Adipocyte (in vitro differentiated cells): ENCODE measurements at places on chromosomes 11 and 22.

GRCh38 chr11:71245601-71246391 is 6.6 kb downstream of the SHANK2 start:
- no peak for DNase-seq

DNA sequence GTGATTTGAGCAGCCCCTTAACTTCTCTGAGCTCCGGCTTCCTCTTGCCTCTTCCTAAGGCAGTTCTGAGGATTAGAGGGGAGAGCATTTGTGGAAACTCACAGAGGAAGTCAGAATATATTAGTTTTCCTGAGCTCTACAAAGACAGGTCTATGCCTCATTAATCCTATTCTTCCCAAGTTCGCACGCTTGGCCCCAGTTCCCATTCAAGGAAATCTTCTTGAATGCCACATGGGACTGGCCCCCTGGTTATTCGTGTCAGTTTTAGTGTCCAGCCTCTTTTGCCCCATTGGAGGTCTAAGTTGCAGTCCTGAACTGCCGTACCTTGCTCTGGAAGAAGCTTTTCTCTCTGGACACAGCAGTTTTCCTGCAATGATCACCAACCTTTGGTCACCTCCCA is 37.6 kb upstream of the ALX4 start:
- no peak for DNase-seq

DNA sequence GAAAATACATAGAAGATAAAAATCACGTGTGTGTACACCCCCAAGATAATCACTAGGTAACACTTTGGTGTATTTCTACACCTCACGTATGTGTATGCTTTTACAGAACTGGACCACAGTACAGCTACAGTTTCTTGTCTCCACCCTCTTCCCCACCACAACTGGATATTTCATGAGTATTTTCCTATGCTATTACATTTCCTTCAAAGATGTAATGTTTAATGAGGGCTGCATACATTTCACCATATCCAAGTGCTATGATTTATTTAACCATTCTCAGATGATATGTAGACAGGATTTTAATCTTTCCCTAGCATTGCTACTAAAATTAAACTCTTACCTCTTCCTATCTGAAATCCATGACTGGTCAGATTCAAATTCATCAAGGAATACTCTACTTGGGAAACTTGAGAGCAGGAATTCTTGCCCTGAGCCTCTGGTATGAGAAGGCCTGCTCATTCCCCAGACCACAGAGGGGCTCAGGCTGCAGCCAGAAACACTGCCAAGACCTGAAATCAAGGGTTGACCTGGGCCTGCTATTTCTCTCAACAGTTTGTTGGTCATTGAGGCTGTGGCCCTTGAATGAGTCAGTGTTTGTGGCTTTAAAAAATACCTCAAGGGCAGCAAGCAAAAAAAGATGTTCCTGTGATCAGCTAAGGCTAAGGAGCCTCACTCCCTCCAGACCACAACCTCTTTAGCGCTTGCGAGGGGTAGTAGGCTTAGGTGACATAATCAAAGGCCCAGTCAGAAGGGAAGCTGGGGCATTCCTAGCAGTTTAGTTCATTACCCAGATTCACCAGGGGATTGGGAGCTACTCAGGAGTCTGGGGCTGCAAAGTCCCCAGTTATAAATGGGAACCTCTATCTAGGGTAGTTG is 55.5 kb downstream of the ABTB2 start:
- DNase-seq: peak; percentile 86

DNA sequence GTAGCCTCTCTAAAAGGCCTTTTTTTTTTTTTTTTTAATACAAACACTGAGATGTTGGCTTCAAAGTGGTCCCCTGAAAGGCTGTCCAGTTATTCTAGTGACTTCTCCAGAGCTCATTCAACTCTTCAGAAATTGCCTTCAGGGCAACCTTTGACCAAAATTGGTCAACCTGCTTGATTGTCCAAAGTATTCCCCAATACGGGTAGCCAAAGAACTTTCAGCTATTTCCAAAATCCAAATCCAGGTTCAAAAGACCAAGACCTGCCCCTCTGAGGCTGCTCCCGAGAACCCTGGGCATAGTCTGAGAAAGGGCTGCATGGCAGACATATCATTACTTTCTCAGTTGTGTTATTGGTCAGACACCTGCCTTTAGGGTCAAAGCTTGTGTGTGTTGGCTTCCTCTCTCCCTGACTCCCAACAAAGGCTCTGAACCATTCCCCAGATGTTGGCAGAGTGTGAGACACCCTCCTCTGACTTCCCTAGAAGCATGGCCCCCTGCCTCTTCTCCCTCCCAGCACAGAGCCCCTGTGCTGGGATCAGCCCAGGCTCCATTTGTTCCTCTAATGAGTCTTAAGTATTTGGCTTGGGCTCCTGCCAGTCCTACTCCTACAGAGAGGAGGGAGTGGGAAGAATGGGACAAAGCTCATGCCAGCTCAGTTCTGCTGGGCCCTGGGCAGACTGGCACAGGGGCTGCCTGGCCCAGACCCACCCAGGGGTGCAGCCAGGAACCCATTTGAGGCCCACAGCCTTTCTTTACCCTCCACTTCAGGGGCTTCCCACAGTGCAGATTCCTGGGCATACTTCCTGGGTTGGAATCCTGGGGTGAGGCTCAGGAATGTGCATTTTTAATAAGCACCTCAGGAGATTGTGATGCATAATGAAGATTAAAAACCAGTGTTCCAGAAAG is 30.3 kb downstream of the TNKS1BP1 start:
- DNase-seq: peak; percentile 79

DNA sequence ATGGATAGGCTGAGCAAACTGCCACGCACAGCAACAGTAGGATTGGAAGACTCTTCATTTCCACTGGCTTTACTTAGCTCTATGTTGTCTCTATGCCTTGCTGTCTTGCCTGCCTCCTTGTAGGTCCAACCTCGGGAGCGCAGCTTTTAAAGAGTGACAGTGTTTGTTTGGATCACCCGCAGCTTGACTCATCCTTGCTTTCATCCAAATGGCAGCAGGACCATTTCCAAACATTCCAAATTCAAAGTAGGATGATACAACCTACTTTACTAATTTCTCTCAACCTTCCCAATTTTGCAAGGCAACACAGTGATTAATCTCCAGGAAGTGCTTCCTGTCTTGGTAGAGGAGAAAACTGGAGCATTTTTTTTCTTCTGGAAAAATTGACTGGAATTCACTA is at the start of gene MMP3:
Gene MMP3 (minus strand): TSS at position 121 of the 400 bp plus-strand sequence. CDS start 63 bp downstream, at position 58.
- DNase-seq: no peak

GRCh38 chr11:61477727-61478148 is 30.8 kb upstream of the LRRC10B start:
- peak; percentile 66 for DNase-seq

DNA sequence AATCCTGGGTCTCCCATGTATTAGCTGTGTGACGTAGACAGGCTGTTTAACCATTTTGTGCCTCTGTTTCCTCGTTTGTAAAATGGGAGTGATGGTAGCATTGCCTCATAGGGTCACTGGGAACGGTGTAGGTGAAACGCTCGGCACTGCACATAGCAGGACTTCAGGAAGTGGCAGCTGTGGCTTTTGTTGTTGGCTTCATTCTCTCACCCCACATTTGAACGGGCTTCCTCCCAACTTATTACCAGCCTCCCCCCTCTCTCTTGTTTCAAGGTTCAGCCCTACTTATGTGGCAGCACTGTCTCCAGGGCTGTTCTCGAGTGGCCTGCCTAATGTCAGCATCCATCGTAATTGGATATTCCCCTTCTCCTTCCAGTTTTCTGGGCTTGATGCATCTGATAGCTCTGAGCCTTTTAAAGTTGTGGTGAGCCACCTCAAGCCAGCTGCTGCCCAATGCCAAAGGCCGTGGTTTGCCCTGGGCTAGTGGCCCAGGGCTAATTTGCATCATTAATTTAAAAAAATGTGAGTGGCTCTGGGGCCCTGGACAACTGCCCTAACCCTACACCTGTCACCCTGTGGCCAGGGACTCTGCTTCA is 217.8 kb upstream of the TBCEL start:
- DNase-seq: no peak

- DNase-seq: no peak
Observed at GRCh38 chr22:22371031-22371541, 126.5 kb downstream of the VPREB1 start.

DNA sequence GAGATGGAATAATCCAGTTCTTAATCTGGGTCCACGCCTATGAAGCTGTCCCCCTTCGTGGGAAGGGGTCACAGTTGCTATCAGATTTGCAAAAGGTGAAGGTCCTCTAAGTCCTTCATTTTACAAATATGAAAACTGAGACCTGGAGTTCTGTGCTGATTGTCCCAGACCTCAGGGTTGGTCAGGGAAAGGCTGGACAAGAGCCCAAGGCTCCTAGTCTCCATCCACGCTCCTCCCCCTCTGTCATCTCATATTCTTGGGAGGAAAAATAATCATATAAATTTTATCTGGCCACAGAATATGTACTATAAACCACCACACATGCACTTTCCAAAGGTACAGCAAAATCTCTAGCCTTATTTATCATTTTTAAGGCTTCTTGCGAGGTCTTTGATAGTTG is 5.5 kb downstream of the PACSIN2 start:
- no peak for DNase-seq

- no peak for DNase-seq
Observed at GRCh38 chr22:47854680-47855079, 1092.2 kb downstream of the TBC1D22A start.

GRCh38 chr22:42050641-42051180 is 19.9 kb downstream of the NAGA start:
- no peak for DNase-seq

GRCh38 chr11:106999196-106999595 is 19.1 kb downstream of the GUCY1A2 start:
- no peak for DNase-seq

DNA sequence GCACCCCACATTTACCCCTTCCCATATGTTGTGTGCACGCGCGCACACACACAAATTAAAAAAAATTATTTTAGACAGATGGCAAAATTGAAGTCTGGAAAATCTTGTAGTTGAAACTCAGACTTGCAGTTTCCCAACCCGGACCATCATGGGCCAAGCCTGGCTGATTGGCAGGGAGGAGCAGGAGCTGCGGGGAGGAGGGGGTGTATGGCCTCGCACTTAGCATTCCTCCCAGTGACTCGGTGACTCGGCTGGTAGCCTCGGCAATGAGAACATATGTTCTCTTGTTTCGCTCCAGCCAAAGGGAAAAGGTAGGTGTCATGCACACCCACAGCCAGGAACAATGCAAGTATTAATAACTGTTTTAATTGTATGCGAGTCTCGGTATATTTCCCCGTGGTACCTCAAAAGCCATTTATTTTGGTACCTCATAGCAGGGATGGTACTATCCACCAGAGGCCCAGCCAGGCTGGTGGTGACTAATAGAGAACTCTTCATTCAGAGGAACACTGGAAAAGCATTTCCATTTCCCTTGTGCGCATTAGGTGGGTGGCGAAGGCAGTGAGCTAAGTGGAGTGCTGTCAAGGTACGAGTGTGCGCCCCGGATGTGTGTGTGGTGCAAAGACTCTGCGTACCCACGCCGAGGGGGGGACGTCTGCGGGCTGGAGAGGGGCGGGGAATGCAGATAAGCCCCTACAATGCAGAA is 92.5 kb downstream of the DSCAML1 start:
- no peak for DNase-seq

GRCh38 chr22:29139965-29140782 is 65.5 kb upstream of the EMID1 start:
- DNase-seq: peak; percentile 90

- peak; percentile 74 for DNase-seq
Observed at GRCh38 chr11:8963569-8964323, 496 bp downstream of the TMEM9B start.

DNA sequence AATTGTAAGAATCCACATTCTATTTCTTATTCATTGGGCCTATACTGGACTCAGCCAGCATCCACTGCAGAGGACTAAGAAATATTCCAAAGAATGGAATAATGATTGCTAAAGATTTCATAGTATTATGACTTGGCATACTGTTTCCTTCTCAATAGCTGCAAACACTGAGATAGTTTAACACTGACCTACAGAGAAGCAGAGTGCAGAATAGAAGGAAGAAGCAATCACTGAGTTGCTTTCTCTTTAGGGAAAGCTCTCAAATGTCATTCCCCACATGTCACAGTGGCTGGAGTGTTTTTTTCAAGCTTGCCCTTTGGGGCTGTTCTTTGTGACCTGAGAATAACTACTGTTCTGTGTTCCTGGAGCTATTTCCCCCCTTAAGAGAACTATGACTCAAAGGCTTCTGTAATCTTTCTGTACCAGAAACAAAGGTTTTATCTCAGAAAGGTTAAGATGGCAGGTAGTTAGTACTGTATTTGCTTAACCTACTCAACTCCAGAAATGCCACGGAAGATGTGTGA is 243.6 kb upstream of the LUZP2 start:
- DNase-seq: peak; percentile 60

- DNase-seq: peak; percentile 41
Observed at GRCh38 chr11:120929664-120930154, 94.2 kb upstream of the TBCEL start.

GRCh38 chr11:59097113-59097708 is 9.8 kb upstream of the FAM111B start:
- DNase-seq: peak; percentile 78

DNA sequence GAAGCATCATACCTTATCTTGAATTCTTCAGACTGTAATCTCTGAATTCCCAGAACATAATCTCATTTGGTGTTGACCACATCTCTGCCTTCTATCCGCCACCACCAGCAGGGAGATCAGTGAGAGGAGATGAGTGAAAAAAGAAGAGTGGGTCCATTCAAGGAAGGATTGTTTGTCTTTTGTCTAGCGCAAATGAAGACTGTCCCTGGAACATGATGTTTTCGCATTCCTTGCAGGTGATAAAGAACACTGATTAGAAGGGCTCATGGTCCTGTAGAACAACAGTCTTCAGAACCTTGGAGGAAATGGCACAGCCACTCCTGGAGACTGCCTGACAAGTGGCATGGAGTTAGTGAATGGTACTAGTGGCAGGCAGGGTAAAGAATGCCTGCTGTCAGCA is 869.6 kb downstream of the JRKL start:
- no peak for DNase-seq

- DNase-seq: no peak
Observed at GRCh38 chr11:113481226-113481625, 6.0 kb upstream of the DRD2 start.

DNA sequence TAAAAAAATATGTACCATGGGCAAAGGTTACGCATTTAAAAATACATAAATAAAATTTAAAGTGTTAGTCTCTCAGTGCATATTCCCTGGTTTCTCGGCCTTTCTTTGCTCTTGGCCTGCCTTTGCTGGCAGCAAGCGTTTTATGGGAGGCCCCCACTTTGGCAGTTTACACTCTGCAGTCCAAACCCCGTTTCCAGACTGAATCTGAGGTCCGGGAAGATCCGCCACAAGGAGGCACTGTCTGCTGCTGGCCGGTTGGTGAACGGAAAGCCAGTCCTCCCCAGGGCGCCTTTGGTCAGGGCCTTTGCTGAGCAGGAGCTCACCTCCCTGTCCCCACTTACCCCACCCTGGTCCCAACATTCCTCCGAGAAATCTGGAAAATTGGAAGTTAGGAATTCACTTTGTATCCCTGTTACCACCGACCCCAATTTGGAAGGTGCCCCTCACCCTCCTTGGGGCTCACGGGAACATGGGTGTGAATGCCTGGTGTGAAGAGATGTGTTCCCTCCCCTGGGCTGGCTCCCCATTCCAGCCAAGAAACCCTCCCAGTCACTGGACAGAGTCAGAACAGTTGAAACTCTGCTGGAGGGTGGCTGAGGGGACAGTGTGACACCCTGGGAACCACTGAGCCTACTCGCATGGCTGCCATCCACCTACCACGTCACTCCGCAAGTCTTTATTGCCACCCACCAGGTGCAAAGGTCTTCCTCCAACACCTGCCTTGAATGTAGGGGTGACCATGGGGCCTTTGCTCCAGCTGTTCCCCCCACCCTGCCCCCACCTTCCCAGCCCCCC is 9.4 kb upstream of the SF1 start:
- peak; percentile 64 for DNase-seq

GRCh38 chr11:19919050-19919561 is 206.5 kb downstream of the NAV2 start:
- peak; percentile 97 for DNase-seq
